ENCODE measurements at places on chromosomes 2 and 18.

- no peak for DNase-seq
Observed at GRCh38 chr2:60780721-60781120, 24.7 kb downstream of the PAPOLG start.

- DNase-seq: no peak
Observed at GRCh38 chr2:140348826-140349225, 1568.6 kb upstream of the NXPH2 start.

GRCh38 chr2:42049221-42050009 is 1.6 kb downstream of the PKDCC start:
- no peak for DNase-seq

GRCh38 chr18:24631243-24632025 is 171.0 kb downstream of the HRH4 start:
- peak; percentile 55 for DNase-seq

- DNase-seq: no peak
Observed at GRCh38 chr2:8822218-8822617, 15.2 kb downstream of the KIDINS220 start.
